ENCODE measurements at places on chromosomes 16 and 17.

DNA sequence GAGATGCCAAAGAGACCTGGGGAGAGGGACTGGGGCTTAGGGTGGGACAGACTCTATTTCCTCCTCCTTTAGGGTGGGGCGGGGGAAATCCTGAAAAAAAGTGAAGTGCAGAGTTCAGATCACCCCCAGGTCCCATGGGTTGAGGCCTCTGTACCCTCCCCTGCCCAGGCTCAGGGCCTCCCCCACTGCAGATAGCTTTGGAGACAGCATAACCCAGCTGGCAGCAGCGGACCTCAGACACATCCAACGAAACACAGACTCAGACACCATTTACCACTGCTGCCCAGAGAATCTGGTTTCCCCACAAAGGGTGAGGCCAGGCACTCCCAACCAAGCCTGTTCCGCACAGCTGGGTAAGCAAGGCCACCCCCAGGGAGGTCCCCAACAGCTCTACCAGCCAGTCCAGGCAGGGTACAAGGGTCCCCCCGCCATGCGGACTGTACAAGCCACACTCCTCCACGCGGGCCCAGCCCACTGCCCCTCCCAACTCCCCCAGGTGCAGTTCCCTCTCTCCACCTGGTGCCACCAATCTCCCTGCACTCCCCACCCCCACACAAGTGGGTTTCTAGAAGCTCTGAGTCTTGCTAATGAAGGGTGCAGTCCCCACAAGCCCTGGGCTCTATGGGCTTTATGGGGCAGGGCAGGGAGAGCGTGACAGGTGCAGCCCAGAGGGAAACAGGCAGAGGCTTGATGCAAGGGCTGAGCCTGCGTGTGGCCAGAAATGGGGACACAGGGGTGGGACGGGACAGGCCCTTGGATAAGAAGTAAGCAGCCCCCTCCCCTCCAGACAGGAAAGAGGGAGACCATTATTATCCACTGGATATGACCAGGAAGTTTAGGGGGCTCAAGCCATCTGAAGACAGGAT is 8.9 kb downstream of the RHBDF2 start:
- DNase-seq: no peak

DNA sequence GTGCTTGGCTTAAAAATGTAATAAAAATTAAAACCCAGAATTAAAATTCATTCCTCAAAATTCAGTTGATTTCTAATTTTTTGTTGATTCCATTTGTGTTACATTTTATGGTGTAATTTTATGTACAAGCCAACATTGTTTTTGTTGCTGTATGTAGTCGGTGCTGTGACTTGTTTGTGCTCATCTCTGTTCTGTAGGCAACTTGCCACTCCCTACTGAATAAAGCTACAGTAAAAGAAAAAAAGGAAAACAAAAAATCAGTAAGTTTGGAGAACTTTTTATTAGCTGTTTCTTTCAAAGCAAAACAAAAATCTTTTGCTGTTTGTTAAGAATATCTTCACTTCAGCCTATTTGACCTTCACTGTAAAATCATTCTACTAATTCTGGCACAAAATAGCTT is 44.3 kb downstream of the OMG start:
- no peak for DNase-seq

DNA sequence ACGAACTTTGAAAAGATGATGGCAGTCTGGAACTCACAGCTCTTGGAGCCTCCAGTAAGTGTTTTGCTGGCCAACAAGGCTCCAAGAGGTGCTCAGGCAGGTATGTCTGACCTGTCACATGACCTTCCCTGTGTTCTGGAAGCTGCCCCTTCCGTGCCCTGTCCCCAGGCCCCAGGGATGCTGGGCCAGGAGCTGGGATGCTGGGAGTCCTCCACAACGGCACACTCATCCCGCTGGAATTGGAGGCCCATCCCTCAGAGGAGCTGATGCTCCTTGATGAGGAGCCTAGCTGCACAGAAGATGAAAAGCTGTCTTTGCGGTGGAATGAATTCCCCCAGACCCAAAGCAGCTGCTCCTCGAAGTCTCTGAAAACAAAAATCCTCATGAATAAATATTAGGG is 47.8 kb downstream of the HOXB1 start:
- DNase-seq: no peak

GRCh38 chr17:43636426-43636825 is 25.3 kb downstream of the MEOX1 start:
- no peak for DNase-seq

DNA sequence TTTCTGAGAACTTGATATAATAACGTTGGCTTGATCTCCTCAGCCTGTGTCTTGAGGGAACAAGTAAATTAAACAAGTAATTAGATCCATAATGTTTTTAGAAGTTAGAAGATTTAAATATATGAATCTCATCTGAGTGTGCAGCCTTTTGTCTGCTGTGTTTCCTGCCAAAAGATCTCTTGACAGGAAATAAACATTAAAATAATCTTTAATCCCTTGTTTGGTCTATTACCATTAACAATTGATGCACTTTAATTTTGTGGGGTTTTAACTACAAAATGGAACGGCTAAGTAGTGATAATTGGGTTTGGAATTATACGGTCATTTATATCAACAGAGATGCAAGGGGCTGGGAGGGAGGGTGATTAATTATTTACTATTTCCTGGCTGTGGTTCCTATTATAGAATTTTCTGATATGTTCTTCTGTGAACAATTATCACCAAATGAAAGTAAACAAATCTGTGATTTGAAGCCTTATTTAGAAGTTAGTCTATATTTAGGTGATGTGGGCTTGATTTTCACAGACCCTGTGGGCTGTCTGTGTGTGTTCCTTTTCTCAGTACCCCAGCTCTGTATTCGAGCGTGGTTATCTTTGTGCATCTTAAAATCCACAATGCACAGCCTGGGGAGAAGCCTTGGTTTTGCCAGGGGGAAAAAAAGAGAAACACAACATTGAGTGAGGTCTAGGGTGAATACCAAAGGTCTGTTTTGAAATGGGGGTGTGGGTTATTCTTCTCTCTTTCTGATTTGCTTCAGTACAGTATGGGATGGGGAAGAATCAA is 556.1 kb downstream of the WWOX start:
- no peak for DNase-seq

GRCh38 chr17:66920950-66921349 is 43.6 kb upstream of the CACNG4 start:
- DNase-seq: no peak

DNA sequence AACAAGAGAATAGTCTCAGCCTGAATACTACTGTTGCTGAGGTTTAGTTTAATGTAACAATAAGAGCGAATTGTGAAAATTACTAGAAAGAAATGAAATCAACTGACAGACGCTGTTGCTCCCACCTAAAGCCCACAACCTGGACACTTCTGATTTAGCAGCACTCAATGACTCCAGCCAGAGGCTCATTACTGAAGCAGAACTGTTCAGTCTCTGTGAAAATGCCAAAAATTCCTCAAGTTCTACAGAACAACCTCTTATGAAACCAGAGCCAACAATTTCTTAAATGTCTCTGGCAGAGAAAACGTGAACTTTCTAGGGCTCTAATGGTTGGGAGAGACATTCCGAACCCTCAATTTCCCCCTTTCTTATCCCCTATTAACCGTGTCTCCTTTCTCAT is 9.9 kb downstream of the PSME3IP1 start:
- no peak for DNase-seq

DNA sequence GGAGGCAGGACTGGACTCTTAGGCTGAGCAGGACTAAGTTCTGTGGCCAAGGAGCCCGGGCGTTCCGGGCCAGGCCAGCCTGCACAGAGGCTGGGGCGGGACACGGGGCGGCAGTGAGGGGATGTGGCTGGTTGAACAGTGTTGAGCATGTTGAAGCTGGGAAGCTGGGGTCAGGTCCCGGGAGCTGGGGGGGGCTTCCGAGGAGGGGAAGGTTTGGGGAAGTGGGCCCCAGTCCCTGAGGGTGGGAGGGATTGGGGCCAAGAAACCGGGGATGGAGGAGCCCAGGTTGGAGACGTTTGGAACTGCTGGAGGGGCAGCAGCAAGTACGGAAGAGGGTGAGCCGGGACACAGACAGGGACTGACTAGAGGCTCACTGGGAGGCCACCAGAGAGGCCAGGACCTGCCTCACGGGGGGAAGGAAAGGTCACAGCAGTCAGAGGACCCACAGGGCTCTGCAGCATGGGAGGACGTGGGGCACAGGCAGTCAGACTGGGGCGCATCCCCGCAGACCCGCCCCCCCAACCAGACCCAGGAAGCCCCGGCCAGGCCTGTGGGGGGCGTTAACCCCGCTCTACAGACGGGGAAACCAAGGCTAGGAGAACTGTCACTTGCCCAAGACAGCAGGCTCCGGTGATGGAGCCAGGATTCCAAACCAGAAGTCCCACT is 9.5 kb downstream of the TAX1BP3 start:
- no peak for DNase-seq

DNA sequence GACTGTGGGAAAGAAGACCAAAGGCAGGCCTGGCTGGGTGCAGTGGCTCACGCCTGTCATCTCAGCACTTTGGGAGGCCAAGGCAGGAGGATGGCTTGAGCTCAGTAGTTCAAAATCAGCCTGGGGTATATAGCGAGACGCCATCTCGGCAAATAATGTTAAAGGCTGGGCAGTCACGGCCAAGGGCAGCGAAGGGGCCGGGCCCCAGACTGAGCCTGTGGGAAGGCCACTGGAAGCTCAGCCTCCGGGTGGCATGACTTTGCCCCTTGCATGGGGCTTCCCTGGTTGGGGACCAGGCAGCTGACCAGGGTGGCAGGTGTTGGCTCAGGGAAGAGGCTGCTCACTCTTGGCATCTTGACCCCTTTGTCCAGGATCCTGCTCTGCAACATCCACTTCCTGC is 14.0 kb upstream of the CD300LD start:
- DNase-seq: no peak

DNA sequence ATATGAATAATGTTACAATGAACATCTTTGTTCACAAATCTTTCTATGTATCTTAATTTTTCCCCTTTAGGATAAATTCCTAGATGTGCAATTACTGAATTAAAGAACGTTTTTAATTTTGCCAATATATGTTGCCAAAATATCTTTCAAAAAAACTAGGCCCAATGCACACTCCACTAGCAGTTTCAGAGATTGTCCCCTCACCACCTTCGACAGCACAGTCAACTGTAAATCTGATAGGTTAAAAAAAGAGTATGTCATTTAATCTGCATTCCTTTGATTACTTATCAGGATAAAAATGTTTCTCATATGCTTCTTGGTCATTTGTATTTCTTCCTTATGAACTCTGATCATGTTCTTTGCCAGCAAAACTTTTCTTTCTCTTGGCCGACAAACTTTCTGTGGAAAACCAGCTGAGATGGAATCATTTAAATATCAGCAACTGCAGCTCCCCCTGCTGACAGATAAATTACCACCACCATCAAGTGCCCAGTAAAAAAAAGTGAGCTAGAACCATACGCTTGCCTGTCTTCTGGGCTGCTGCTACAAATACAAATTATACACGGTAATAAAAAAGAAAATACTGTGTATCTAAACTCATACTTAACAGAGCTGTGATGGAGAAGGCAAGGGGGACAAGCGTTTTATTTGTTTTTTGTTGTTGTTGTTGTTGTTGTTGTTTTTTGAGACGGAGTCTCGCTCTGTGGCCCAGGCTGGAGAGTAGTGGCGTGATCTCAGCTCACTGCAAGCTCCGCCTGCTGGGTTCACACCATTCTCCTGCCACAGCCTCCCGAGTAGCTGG is 19.6 kb upstream of the KANSL1 start:
- peak; percentile 83 for DNase-seq

DNA sequence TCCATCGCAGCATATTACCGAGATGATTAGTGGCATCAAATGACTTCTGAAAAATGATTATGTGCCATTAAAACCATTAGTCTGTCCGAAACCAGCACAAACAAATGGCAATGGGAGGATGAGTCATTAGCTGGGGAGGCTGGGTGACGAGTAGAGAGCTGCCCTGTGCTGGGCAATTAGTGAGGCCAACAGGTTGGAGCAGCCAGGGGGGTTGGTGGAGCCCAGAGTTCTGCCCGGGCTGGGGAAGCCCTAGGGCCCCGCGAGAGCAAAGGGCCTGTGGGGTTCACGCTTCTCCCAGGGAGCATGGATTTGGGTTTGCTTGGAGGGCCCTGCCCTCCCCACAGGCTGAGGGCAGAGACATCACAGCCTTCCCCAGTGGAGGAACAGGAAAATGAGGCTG is 152.1 kb upstream of the RPL38 start:
- DNase-seq: no peak

- DNase-seq: peak; percentile 49
Observed at GRCh38 chr16:47492428-47493377, 31.6 kb downstream of the PHKB start.

DNA sequence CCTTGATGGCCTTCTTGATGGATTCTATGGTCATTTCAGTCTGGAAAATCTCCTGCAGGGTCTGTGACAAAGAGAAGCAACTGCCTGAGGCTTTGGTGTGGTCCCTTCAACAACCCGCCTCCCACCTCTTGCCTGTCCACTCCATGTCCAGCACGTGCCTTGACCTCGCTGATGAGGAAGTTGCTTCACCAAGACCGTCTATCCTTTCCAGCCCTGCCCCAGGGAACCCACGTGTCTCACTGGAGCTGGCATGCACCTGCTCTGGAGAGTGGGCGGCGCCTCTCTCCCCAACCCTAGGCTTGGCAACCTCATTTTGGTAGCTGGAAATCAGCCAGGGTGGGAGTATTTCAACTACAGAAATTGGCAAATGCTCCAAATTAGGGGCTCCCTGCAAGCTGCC is 32.6 kb downstream of the TEKT3 start:
- DNase-seq: no peak

DNA sequence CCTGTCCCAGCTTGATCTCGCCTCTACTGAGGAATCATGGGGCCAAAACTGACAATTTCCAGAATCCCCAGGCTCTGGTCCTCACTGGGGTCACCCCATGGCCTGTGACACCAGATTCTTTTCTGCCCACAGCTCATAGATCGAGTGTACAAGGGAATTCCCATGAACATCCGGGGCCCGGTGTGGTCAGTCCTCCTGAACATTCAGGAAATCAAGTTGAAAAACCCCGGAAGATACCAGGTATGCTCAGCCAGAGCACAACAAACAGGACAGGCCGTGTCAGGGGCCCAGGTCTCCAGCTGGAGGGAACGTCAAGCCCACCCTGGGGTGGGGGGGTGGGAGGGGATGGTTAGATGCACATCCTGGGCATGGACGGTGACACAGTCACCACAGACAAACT is 17.5 kb downstream of the USP6 start:
- DNase-seq: no peak

DNA sequence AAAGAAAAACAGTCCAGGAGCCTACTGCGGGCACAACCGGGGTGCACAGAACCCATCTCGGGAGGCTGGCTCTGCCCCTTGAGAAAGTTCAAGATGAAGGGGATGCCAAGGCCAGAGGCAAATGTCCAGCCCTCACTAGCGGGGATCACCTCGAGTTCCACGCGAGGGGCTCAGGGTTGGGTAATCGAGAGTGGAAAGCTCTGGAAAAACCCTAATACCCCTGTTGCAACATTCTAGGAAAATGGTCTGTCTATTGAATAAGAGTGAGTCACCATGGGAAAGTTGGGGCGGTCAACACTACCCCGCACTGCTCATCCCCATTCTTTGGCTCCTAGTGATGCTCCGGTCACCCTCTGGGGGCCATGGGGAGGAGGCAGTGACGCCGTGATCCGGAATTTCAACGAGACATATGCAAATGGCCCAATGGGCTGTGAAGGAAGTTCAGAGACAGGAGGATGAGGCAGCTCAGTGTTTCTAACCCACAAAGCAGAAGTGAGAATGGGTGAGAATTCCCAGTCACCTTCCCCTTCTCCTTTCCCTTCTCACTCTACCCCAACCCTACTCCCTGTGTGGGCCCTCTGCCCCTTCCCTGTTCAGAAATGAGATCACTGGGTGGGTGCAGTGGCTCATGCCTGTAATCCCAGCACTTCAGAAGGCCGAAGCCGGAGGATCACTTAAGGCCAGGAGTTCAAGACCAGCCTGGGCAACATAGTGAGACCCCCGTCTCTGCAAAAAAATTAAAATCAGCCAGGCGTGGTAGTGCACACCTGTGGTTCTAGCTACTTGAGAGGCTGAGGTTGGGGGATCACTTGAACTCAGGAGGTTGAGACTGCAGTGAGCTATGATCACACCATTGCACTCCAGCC is 22.4 kb downstream of the SOCS3 start:
- peak; percentile 90 for DNase-seq

Data from fibroblast of skin of right biceps (primary cell).